ENCODE measurements at places on chromosomes 16 and 17.

- DNase-seq = no peak
Measured at GRCh38 chr16:63539276-63539675, 1503.0 kb upstream of the CDH8 start.

- DNase-seq = no peak
Measured at GRCh38 chr17:28725166-28725659, 820 bp downstream of the TLCD1 start.

- no peak for DNase-seq
Measured at GRCh38 chr17:60168654-60169053, 18.9 kb downstream of the CA4 start.

DNA sequence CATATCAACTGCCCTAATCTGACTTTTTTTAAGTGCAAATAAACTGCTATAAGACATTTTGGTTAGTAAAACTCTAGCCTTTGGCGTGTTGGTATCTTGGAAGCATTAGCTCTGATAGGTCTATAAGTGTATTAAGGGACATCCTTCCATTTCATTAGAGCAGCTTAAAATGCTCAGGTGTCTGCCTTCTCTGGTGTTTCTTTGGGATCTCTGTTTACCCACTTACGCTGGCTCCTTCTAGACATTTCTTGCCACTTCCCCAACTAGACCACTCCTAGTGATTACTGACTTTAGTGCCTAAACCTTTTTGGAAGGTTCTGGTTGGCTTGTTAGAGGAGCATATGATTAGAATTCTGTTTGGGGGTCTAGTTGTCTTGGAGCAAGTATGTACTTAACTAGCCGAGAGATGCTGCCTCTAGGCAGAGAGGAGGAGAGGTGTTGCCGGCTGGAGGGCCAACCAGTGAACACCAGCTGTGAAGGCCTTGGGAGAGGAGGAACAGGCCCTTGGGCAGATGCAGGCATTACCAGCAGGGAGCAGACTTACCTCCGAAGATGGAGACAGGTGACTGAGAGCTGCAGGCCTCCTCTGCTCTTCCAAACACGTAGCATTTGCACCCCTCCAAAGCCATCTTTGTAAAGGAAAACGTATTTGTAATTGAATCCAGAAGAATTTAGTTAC lies 15.2 kb upstream of the CLEC18C start:
- DNase-seq = no peak

DNA sequence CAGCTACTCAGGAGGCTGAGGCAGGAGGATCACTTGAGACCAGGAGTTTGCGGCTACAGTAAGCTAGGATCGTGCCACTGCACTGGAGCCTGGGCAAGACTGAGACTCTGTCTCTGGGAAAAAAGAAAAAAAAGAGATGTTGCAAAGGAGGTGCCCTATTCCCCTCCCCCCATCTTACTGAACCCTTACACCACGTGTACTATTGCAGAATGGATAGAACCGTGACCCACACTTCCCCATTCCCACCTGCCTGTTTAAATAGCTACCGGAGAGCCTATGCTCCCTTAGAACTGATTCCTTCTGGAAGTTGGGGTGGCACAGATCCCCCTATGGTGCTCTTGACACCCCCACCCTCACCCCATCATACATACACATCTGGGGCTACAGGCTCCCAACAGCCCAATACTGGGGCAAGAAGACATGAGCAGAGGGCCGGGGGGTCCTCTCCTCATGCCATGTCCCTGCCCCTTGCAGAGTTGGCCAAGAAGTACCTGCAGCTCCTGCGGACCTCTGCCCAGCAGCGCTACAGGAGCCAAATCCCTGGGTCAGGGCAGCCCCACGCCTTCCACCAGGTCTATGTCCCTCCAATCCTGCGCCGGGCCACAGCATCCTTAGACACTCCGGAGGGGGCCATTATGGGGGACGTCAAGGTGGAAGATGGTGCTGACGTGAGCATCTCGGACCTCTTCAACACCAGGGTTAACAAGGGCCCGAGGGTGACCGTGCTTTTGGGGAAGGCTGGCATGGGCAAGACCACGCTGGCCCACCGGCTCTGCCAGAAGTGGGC lies 35.7 kb downstream of the NLRC5 start:
- DNase-seq = no peak

All from stimulated activated CD8-positive, alpha-beta memory T cell treated with anti-CD3 and anti-CD28 coated beads, Interleukin-12 subunit alpha, Interleukin-12 subunit beta, amount 100 ng/mL, for 4 hours (primary cell).